ENCODE measurements at places on chromosomes 6 and 20. TPM values are rescaled to one million over a fixed set of nuclear protein-coding genes. Genes with fewer than 3 reads are reported as not detected.

DNA sequence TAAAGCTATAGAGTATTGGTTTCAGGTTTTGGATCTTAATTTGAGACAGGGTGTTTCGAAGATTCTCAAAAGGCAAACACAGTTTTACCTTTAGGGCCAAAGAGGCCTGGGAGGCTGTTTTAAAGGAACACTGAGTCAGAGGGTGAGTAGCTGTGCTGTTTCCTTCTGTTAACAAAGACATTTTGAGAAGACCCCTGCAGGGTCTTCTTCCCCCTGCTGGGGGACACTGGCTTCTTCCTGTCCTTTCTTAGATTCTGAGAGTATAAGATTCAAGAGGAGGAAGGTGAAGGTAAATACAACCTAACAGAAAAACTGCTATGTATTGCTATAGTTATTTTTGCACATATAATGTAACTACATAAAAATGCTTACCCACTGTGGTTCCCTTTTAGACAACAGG lies 19.0 kb downstream of the HS3ST5 start:
- no peak for DNase-seq

Gene MYB
- total RNA-seq = 53.6 TPM

Gene DST
- total RNA-seq = 1.3 TPM

DNA sequence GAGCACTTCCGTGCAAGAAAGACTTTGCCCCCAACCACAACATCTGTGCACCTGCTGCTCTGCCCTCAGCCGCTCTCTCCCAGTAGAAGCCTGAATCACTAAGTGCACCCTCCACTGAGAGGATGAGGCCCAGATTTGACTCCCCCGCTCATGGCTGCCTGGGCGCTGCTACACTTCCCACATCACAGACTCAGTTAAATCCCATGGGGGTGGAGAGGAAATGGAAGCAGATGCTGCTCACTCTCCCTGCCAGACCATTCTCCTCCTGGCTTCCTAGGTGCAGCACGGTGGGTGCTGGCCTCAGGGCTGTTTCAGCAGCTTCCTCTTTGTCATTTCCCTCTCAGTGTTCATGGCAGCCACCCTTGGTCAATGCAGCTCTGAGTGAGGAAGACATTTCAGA lies 4.8 kb downstream of the CST5 start:
- no peak for DNase-seq

DNA sequence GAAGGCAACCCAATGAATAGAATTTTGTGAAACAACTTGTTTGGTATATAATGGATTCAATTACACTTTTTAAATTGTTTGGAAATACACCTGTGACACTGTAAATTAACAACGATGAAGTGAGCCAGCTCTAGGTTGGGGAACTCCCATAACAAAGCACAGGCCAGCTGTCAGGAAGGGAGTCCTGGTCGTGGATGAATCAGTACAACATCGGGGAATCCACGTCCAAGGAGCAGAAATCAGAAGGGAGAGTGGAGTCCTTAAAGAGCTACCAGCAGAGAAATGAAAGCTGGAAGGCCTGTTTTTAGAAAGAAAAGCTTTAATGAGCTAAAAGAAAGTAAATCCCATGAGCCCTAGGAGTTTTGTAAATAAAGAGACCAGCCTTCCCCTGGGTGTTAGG lies 223.1 kb upstream of the SLC35B3 start:
- no peak for DNase-seq

GRCh38 chr6:163608204-163608644 lies 193.7 kb downstream of the QKI start:
- DNase-seq = no peak
